ENCODE measurements at places on chromosomes 13 and 19.

DNA sequence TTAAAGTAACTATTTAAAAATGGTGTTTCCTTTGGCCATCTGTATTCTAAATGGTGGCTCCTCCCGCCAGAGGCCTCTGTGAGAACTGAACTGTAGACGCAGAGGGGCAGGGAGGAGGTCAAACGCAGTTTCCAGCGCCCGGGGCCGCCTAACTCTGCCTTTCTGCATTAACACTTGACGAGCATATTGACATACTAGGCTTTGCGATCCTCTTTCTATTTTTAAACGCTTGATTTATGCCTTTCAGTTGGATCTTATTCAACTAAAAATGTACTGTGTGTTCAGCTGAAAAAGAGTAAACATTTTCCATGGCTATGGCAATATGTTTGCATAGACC, 74.7 kb downstream of the SPACA7 start:
- DNase-seq = no peak

DNA sequence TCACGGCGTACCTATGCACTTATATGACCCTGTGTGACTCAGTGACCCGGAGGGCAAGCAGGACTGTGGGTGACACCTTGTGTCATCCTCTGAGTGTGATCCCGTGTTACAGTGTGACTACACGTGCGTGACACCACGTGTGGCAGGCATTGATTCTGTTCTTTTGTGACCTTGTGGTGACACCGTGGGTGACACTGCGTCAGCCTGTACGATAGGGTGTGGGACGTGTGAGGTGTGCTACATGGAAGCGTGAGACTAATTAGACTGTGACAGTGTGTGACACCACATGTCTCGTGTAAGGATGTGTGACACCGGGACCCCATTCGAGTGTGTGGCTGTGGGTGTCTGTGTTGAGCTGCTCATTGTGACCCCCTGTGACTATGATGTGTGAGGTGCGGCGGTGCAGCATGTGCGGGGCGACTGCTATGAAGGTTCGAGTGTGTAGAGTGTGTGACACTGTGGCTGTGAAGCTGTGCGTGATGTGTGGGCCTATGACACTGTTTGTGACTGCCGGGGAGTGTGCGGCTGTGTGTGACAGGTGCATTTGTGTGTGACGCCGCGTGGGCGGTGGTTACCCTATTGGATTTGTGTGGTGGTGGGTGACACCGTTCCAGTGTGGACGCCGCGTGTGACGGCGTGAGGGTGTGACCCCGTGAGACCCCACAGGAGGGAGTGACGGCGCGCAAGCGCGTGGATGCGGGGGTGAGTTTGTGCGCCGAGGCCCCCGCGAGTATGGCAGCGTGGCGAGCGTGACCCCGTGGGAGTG, 399 bp upstream of the SPTBN4 start:
- DNase-seq = peak; percentile 82

GRCh38 chr19:44571830-44572580, 41.4 kb upstream of the IGSF23 start:
- DNase-seq = no peak

GRCh38 chr13:111912991-111913760, 153.8 kb upstream of the SOX1 start:
- peak; percentile 51 for DNase-seq

GRCh38 chr13:53017433-53017970, 11.1 kb upstream of the OLFM4 start:
- DNase-seq = peak; percentile 66

- peak; percentile 94 for DNase-seq
Observed at GRCh38 chr19:13154911-13155471, 4.8 kb downstream of the IER2 start.

DNA sequence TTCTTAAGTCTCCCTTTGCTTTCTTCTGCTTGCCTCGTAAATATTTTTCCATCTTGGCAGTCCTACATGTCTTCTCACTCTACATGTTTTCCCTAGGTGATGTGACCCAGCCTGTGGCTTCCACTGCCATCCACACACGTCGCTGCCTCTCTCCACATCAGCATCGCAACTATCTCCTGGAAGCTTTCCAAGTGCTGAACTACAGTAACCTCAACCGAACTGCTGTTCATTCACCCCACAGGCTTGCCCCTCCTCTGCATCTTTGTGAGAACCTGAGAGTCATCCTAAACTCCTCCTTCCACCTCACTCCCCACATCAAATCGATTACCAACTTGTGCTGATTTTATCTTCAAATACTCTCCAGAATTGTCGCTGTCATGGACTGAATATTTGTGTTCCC, 41.2 kb upstream of the USPL1 start:
- no peak for DNase-seq

GRCh38 chr19:19749908-19750841, 17.3 kb upstream of the ZNF14 start:
- no peak for DNase-seq

DNA sequence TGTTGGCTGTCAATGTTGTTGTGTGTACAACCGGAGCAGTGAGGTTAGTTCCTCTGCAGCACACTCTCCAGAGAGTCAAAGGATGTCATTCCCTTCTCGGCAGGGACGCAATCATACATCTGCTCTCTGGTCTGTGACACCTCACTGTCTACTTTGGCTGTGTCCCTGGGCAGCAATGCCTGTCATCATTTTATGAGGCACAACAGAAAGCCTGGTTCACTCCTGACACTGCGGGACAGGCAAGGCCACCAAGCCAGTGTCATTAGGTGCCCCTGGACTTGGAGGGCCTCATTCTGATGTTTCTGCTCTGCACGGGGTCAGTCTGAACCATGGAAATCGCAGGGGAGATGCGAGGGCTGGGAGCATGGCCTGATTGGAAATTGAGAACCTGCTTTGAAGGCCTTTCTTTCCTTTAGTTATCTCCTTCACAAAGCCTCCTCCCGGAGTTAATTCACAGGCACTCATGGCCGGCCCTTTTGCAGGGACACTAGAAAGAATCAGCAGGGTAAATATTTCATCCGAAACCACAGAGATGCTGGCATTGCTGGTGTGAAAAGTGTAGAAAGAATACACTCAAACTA, 284.4 kb downstream of the ZNF536 start:
- no peak for DNase-seq
